Kidney (tissue), 22 donors: ENCODE measurements at places on chromosomes 13 and 19. TPM values are rescaled to one million over a fixed set of nuclear protein-coding genes. Genes with fewer than 3 reads are reported as not detected.

The PLEKHG2 gene
- total RNA-seq: 29.7 TPM

The GJB6 gene
- total RNA-seq: not detected

The ZNF560 gene
- total RNA-seq: not detected

The ADAMTS10 gene
- 48.8 TPM for total RNA-seq

The POLR1D gene
- 72.8 TPM for total RNA-seq

The SLC44A2 gene
- total RNA-seq: 345 TPM

The IGFL3 gene
- not detected for total RNA-seq

The RGS9BP gene
- 0.72 TPM for total RNA-seq

DNA sequence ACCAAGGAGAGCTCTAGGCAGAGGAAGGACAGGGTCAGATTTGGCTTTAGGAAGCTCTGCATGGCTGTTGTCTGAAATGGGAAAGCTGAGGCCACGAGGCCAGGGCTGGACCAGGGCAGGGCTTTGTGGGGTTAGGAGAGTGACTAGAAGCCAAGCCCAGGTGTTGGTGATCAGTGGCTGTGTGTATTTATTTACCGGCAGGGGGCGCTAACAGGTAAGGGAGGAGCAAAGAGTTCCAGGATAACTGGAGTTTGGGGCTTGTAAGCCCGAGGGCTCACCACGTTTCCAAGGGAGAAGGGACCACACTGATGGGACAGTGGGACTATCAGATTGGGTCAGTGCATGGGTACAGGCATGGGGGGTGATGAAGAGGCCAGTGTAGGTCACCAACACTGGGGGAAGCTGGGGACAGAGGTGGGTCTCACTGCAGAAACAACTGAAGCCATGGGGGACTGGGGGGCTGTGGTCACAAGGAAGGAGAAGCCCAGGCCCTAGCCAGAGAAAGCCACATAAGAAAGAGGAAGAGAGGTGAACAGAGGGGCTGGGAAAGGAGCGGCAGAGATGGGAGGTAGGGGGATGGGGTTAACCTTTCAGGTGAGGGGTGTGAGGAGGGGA, 3.9 kb downstream of the TMEM147 start:
- H3K4me1 ChIP-seq: peaks cover 4% of the 10 kb centered on the region
- no peak for DNase-seq

- H3K36me3 ChIP-seq: no peaks in the 10 kb centered on the region
- H3K27ac ChIP-seq: no peak overlapping the region
- peak; percentile 91 for DNase-seq
- no peaks in the 10 kb centered on the region for H3K27me3 ChIP-seq
- H3K4me3 ChIP-seq: no peak overlapping the region
Observed at GRCh38 chr19:9796113-9796773, 22.6 kb downstream of the FBXL12 start.

GRCh38 chr13:23701636-23702035, 131.4 kb downstream of the TNFRSF19 start:
- DNase-seq: no peak
- H3K27ac ChIP-seq: no peak overlapping the region

DNA sequence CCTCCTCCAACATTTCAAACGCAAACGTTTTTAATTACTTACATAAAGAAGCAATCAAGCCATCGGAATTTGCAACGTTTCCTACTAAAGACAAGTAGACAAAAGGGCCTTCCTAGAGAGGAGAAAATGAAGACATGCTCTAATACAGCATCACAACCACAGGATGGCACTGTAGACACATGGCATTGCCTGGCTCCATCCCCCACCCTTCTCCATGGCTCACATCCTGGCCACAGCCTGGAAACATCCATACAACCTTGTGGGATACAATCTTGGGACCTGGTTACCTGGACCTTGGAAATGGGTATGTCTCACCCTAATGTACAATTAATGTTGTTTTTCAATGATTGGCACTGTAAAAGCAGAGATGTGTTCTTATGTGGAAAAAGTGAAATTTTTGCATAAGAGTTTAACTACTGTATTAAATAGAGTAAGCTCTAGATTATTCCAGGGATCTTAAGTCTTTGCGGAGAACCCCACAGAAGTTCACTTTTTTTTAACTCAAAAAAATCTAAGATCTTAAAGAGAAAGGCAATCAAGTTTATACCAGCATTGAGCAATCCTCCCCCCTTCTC, 21.5 kb downstream of the EBPL start:
- no peak overlapping the region for H3K27ac ChIP-seq
- no peaks in the 10 kb centered on the region for H3K4me1 ChIP-seq
- H3K27me3 ChIP-seq: no peaks in the 10 kb centered on the region
- peak overlapping the region; percentile 18 for H3K4me3 ChIP-seq

DNA sequence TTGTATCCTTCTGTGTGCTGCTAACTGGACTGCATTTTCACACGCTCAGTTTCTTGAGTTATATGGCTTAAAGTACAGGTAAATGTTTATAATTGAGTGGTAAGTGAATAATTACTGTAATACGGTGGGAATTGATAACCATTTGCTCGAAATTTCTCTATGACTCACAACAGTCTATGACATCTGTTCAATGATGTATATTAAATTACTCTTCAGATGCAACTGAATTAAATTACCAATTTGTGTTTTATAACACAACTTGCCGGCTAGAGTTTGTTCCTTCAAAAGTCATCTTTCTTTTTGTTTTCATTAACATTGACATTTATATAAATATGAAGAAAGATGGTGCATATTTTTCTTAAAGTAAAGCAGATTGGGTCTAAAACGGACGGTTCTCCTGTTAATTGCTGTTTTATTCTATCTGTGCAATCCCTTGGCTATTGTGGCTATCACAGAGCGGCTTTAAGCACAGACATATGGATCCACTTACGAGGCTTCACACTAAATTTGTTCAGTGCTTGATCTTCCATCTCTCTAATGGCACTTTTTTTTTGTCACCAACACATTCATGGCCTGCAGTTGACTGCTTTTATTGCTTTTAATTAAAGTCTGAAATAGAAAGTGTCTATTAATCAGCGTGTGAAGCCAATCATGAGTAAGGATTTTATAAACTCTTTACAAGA, 1291.6 kb upstream of the SLC10A2 start:
- H3K27ac ChIP-seq: no peak overlapping the region
- no peak for DNase-seq
- H3K36me3 ChIP-seq: no peaks in the 10 kb centered on the region
- H3K27me3 ChIP-seq: no peaks in the 10 kb centered on the region

DNA sequence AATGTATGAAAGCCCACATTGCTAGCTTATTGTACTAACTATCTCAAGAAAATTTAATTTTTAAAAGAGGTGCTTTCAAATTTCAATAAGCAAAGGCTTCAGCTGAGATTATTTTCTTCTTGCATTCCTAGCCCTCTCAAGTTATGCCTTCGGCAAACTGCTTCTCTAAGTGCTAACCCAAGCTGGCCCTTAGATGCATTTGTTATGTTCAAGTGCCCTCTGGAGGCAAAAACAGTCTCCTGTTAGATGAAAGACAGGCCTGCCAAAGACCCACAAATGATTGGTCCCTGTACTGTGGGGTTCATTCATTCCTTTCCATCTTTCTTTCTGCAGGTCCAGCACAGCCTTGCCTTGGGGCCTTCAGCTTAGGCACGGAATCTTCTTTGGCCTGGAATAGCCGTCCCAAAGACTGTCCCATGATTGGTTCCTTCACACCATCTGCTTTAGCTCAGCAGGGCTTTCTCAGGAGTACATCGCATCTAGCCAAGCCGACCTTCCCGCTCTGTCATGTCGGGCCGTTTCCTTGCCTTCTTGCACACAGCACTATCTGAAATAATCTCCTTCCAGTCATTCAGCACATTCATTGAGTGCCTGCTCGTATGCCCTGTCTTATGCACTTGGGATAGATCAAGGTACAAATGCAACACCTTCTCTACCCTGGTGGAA, 26.4 kb upstream of the TPTE2 start:
- H3K27ac ChIP-seq: no peak overlapping the region
- H3K27me3 ChIP-seq: no peaks in the 10 kb centered on the region
- no peak for DNase-seq
- H3K36me3 ChIP-seq: no peaks in the 10 kb centered on the region
- no peaks in the 10 kb centered on the region for H3K4me1 ChIP-seq
- H3K4me3 ChIP-seq: no peak overlapping the region

DNA sequence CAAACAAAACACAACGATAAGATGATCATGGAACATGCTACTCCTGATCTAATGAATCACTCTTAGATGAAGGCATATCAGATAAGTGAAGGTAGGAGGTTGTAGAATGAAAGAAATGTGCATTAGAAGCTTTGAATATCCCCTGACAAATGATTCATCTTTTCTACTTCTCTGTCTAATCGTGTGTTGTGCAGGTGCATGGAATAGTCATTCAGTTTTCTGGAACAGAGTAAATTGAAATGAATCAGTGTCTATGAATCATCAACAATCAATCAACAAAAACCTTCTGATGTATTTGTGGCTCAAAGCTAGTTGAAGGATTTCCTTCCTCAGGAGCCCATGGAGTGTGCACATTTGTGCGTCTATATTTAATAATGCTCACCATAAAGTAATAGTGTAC, 1290.4 kb upstream of the PCDH20 start:
- H3K27ac ChIP-seq: no peak overlapping the region
- no peak for DNase-seq
- no peaks in the 10 kb centered on the region for H3K36me3 ChIP-seq
- H3K27me3 ChIP-seq: no peaks in the 10 kb centered on the region
- no peaks in the 10 kb centered on the region for H3K4me1 ChIP-seq
- no peak overlapping the region for H3K4me3 ChIP-seq

DNA sequence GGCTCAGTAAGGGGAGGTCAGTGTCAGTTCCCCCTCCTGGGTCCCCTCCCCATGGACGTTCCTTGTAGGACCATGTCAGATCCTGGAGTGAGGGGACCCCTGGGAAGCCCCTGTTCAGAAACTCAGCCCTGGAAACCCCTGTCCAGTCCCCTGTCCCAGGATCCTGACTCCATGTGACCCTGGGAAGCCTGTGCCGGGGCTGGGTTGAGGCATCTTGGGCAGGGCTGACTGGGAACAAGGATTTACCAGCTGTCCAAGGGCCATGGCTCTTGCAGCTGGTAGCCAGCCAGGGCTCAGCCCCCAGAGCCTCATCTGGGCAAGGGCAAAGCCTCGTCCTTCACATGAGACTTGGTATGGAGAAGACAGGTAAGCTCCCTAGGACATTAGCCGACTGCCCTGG, 25.1 kb downstream of the CEACAM4 start:
- no peaks in the 10 kb centered on the region for H3K36me3 ChIP-seq
- no peaks in the 10 kb centered on the region for H3K4me1 ChIP-seq
- no peaks in the 10 kb centered on the region for H3K27me3 ChIP-seq
- H3K27ac ChIP-seq: no peak overlapping the region
- DNase-seq: no peak

GRCh38 chr13:97276862-97277269, 54.7 kb downstream of the MBNL2 start:
- H3K27ac ChIP-seq: no peak overlapping the region
- H3K4me1 ChIP-seq: peaks cover 53% of the 10 kb centered on the region
- no peaks in the 10 kb centered on the region for H3K27me3 ChIP-seq
- peaks cover 10% of the 10 kb centered on the region for H3K36me3 ChIP-seq

- no peak for DNase-seq
- no peak overlapping the region for H3K27ac ChIP-seq
- H3K4me1 ChIP-seq: no peaks in the 10 kb centered on the region
Observed at GRCh38 chr13:71251292-71251951, 615.6 kb downstream of the DACH1 start.

DNA sequence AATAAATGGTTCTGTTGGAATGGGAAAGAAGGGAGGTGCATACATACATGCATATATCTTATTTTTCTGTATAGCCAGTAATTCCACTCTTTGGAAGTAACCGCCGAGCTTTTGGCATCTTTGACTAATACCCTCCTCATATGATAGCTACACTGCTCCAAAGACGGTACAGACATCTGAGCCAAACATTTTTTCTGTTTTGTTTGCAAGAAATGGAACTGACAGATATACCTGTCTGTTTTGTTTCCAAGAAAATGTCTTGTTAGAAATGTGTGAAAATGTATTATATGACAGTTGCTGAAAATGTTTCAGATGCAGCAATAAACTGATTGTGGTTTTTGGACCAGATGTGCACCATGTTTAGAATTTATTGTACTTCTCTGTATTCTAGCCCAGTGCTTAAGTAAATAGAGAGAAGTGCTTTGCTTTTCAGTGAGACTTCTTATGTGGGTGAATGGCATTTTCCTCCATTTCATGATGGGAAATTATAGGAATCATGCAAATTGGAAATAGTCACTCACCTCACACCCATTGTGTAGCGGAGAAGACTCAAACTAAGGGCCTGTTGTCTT, 396.9 kb downstream of the KCNRG start:
- H3K36me3 ChIP-seq: no peaks in the 10 kb centered on the region
- H3K4me3 ChIP-seq: no peak overlapping the region
- no peaks in the 10 kb centered on the region for H3K4me1 ChIP-seq
- H3K27ac ChIP-seq: no peak overlapping the region

DNA sequence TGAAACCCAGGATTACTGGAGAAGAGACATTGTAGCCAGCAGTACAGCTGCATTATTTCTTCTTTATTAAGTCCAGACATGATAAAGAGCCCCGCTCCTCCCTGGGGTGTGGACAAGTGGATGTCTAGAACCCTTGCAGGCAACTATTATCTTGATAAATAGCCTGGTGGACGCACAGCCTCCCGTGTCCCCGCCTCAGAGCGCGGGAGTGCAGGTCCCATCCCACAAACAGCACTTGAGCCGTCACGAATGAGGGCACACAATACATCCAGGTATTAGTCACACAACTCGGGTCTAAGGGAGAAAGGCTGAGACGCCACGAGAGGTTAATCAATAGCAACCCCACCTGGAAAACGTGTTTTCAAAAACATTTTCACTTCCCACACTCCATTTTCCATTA, 213.2 kb upstream of the SOX1 start:
- no peak overlapping the region for H3K27ac ChIP-seq
- H3K4me3 ChIP-seq: no peak overlapping the region
- H3K4me1 ChIP-seq: no peaks in the 10 kb centered on the region
- no peaks in the 10 kb centered on the region for H3K36me3 ChIP-seq
- no peaks in the 10 kb centered on the region for H3K27me3 ChIP-seq

DNA sequence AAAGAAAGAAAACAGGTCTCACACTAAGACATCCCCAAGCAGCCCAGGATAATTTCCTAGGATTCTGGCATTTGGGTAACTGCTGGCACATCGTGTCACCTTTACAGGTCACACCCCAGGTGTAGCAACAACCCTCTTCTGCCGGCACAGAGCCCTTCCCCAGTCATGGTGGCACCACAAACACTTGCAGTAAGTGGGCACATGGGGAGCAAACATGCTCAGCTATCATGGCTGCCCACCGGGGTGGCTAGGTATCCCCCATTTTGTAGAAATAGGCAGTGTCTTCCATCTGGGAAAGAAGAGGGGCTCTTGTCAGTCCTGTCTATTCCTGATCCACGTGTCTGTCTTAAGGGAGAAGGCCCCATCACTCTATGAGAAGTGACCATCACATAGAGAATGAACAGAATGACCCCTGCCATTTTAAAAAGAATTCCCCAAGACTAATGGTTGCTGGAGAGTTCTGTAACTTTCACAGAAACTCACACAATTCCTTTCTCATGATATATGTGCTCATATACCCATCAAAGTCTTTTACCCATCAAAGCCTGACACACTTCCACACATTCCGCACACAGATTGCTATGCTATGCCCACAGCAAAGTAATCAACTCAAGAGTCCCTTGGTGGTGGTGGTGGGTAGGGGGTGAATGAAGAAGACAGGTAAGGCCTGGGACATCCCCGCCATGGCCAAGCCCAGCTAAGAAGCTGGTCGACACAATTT, 33.3 kb downstream of the BRD4 start:
- DNase-seq: no peak
- no peaks in the 10 kb centered on the region for H3K27me3 ChIP-seq
- no peaks in the 10 kb centered on the region for H3K36me3 ChIP-seq
- no peak overlapping the region for H3K4me3 ChIP-seq
